SJSA1 (cell line): ENCODE measurements at places on chromosomes 13 and 19. TPM values are rescaled to one million over a fixed set of nuclear protein-coding genes. Genes with fewer than 3 reads are reported as not detected.

The CERS1 gene
- total RNA-seq: not detected in 2 replicates

The ZNF66 gene
- 0.84 TPM in 1 of 2 replicates, not detected in the other for total RNA-seq

The ZNF563 gene
- total RNA-seq: 0.45 and 1.2 TPM in 2 replicates

DNA sequence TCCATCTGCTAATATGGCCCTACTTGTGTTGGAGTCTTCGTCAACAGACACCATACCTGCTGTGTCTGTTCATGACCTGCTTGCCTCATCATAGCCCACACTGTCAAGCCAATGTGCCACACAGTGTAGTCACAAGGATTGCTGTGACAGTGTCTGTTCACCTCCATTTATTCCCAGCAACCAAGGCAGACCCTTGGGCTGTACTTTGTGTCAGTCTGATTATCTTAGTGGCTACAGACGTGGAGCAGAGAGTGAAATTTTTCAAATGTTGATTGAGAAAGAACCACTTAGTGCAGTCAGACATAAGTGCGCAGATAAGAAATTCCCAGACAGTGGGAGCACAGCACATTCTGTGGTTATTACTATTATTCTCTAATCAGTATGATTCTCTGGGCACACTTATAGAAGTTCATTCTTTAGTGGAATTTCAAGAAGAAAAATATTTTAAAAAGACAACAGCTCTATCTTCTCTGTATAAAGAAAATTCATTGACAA, 184.6 kb downstream of the GPC6 start:
- no peaks in the 10 kb centered on the region for H3K36me3 ChIP-seq
- H3K27me3 ChIP-seq: 0 out of 2 replicates have a peak, but pooled peaks cover 2% of the 10 kb centered on the region
- no peak overlapping the region for H3K27ac ChIP-seq

- no peak overlapping the region for H3K4me3 ChIP-seq
- H3K27me3 ChIP-seq: no peaks in the 10 kb centered on the region
- no peak for DNase-seq
- H3K36me3 ChIP-seq: peaks cover 59% of the 10 kb centered on the region
Observed at GRCh38 chr19:17180997-17181702, 34.0 kb upstream of the USE1 start.
